Activated naive CD8-positive, alpha-beta T cell treated with anti-CD3 and anti-CD28 coated beads for 36 hours (primary cell): ENCODE measurements at places on chromosomes 16 and 17.
A peak's percentile ranks its signal among the peaks of the same experiment; 100 is the strongest.

GRCh38 chr17:27526604-27527002, 70.4 kb downstream of the KSR1 start:
- H3K27ac ChIP-seq: peak overlapping the region; percentile 31
- H3K4me3 ChIP-seq: peak overlapping the region; percentile 5
- no peaks in the 10 kb centered on the region for H3K27me3 ChIP-seq
- H3K36me3 ChIP-seq: peaks cover 18% of the 10 kb centered on the region

DNA sequence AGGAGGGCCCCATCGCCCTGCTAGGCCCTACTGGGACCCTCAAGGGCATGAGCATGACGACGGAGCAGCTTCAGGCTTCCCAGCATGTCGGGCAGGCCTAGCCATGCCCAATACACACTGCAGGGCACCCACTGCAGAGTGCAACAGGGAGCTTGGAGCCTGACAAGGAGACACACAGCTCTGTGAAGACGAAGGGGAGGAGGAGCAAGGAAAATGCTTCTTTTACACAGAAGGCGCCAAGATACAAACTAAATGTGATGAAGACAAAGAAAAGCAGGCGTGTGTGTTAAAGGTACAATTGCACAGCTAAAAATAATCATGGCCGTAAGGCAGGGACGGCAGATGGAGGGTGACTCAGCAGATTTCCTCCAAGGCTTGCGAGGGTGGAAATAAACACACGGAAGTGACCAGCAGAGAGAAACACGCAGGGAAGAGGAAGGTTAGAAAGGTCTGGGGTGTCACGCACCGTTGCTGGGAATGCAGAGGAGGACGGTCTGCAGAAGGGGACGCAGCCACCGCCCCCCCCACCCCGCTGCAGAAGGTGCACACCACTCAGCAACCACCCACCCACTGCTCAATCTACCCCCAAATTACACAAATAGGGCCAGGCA, 108.5 kb downstream of the ZNF778 start:
- H3K36me3 ChIP-seq: peaks cover 28% of the 10 kb centered on the region
- peaks cover 84% of the 10 kb centered on the region for H3K4me1 ChIP-seq
- no peaks in the 10 kb centered on the region for H3K27me3 ChIP-seq
- DNase-seq: no peak

- H3K4me1 ChIP-seq: no peaks in the 10 kb centered on the region
- DNase-seq: no peak
- no peak overlapping the region for H3K4me3 ChIP-seq
Measured at GRCh38 chr17:27904534-27905446, 11.6 kb upstream of the LYRM9 start.

DNA sequence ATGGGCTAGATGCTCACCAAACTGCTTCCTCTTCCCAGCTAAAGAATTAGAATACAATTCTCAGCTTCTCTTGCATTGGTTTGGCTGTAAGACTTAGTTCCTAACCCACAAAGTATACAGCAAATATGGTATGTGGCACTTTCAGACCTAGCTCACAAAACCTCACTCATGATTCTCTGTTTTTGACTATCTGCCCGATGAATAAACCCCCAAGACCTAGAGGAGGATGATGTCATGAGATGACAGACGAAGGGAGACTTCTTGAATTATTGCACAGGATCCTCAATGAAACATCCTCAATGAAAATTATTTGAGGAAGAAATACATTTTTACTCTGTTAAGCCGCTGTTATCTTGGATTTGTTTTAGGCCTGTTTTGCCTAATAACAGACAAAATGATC, 14.3 kb downstream of the CNOT1 start:
- no peak for DNase-seq
- peaks cover 28% of the 10 kb centered on the region for H3K4me1 ChIP-seq
- H3K36me3 ChIP-seq: peaks cover 42% of the 10 kb centered on the region
- H3K27ac ChIP-seq: peak overlapping the region; percentile 60

GRCh38 chr17:70037498-70037897, 37.5 kb upstream of the KCNJ16 start:
- no peaks in the 10 kb centered on the region for H3K4me1 ChIP-seq
- no peaks in the 10 kb centered on the region for H3K36me3 ChIP-seq
- DNase-seq: no peak
- no peak overlapping the region for H3K4me3 ChIP-seq

- no peak for DNase-seq
- no peaks in the 10 kb centered on the region for H3K27me3 ChIP-seq
- H3K4me3 ChIP-seq: peak overlapping the region; percentile 4
- H3K36me3 ChIP-seq: peaks cover 45% of the 10 kb centered on the region
Measured at GRCh38 chr17:38891441-38891840, 21.6 kb downstream of the LASP1 start.

DNA sequence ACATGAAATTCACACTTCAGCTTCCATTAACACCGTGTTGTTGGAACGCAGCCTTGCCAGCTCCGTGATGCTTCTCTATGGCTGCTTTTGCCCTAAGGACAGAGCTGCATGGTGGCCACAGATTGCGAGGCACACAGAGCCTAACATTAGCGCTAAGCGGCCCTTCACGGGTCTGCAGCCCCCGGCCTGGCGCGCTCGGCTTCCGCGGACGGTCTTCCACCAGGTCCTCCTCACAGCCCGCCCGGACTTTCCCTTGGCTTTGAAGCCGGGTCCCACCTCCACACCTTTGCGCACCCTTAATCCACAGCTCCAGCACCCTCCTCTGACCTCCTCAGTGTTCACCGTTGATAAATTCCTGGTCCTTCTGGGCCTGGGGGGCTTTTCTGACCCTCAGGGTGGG, 19.6 kb downstream of the SCGB1C2 start:
- no peak for DNase-seq
- no peak overlapping the region for H3K4me3 ChIP-seq
- no peaks in the 10 kb centered on the region for H3K4me1 ChIP-seq
- no peaks in the 10 kb centered on the region for H3K36me3 ChIP-seq

DNA sequence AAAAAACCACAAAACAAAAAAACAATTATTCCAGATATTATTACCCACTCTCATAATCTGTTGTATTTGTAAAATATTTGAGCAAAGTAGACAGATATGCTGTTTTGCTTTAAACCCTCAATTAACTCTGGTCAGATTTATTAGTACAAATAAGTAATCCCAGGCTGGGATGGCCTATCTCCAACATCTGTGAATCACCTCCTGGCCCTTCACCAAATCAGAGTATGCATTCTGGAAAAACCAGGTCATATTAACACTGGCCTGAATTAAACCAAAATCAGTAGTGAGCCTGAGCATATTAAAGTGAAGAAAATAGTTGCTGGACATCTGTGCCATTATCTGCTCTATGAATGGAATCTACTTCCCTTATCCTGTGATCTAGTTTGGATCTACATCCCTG, 41.0 kb downstream of the STAT3 start:
- H3K4me3 ChIP-seq: no peak overlapping the region
- no peaks in the 10 kb centered on the region for H3K27me3 ChIP-seq
- H3K36me3 ChIP-seq: peaks cover 53% of the 10 kb centered on the region
- H3K27ac ChIP-seq: peak overlapping the region; percentile 40
- peaks cover 45% of the 10 kb centered on the region for H3K4me1 ChIP-seq

DNA sequence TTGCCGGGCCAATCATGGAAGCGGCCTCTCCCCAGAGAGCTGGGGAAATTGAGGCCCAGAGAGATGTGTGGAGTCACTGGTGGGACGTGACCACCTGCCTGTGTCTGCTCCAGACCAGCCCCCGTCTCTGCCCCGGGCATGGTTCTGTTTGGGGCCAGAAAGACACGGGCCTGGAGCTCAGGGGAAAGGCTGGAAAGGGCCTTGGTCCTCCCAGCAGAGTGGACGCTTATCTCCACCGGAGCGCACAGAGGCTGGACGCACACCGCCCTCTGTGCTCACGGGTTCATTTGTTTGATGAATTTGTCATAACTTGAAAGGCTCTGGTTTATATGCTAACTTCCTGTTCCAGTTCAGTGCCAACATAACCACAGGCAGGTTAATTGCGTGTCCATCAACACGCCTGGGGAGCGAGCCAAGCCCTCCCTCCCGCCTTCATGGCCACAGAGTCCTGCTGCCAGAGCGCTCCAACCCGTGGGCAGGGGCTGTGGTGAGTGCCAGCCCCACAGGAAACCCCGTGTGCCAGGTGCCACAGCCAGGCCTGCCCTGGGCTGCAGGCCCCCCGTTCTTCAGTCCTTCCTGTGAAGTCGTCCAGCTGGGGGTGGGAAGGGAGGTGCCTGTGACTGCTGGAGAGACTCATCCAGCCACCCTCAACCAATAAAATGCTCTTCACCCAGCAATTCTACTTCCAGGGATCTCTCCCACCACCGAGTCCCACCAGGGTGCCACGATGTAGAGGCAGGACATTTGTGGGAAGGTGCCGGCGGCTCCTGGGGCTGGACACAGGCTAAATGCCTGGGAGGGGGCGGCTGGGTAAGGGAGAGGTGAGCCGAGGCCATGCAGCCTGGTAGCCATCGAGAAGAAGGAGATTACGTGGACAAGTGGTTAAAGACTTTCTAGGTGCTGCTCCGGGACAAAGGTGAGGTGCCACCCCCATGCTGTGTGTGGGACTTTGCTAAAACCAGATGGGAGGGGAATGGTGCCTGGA, 29.4 kb upstream of the BAHCC1 start:
- H3K36me3 ChIP-seq: no peaks in the 10 kb centered on the region
- peak overlapping the region; percentile 58 for H3K4me3 ChIP-seq
- no peak overlapping the region for H3K27ac ChIP-seq
- peaks cover 16% of the 10 kb centered on the region for H3K4me1 ChIP-seq
- peaks cover 53% of the 10 kb centered on the region for H3K27me3 ChIP-seq

GRCh38 chr16:11099672-11100205, 155.4 kb downstream of the CLEC16A start:
- no peak for DNase-seq
- H3K4me1 ChIP-seq: peaks cover 57% of the 10 kb centered on the region
- peak overlapping the region; percentile 45 for H3K27ac ChIP-seq
- H3K27me3 ChIP-seq: no peaks in the 10 kb centered on the region

DNA sequence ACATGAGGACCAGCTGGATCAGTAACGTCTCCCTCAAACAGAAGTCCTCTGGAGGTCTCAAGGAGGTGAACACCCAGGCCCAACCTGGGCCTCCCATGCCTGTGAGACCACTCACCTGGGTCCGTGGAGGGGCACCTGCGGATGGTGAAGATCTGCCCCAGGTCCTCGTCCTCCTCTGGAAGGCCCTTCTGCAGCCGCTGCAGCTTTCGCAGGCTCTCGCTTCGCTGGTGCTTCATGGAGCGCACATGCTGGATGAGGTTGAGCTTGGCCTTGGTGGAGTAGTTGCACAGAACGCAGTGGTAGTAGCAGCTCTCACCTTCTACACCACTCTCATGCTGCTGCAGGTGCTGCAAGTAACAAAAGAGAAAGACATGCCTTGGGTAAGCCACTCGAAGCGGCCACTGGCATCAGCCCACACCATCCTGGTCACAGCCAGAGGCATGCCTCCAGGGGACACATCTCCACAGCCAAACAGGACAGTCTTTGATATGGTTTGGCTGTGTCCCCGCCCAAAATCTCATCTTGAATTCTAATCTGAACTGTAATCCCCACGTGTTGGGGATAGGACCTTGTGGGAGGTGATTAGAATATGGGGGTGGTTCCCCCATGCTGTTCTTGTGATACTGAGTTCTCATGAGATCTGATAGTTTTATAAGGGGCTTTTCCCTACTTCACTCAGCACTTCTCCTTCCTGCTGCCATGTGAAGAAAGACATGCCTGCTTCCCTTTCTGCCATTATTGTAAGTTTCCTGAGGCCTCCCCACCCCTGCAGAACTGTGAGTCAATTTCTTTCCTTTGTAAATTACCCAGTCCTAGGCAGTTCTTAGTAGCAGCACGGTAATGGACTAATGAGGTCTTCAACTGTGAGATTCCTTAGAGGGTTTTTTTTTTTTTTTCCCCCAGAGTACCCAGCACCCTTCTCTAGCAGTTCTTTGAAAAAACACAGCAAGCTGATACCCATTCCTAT, 158.0 kb downstream of the ZFHX3 start:
- no peak for DNase-seq
- H3K27ac ChIP-seq: no peak overlapping the region
- no peaks in the 10 kb centered on the region for H3K36me3 ChIP-seq

DNA sequence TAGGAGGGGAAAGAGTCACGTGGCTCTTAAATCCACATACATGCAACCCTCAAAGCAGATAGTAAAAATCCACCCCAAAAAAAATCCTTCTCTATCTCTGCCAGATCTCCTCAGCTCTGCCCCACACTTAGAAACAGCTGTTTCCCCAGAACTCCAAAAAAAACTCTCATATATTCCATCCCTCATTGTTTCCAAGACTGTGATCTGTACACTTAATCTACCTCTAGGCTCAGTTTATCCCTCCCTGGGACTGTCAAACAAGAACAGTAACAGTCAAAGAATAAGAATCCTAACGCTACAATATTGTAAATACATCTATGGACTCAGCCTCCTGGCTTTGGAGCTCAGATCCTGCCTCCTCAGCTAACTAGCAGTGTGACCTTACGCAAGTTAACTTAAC, 11.6 kb downstream of the CUEDC1 start:
- peaks cover 31% of the 10 kb centered on the region for H3K27me3 ChIP-seq
- H3K4me1 ChIP-seq: peaks cover 38% of the 10 kb centered on the region
- H3K27ac ChIP-seq: no peak overlapping the region
- DNase-seq: no peak

- H3K27me3 ChIP-seq: no peaks in the 10 kb centered on the region
- no peak for DNase-seq
- no peaks in the 10 kb centered on the region for H3K4me1 ChIP-seq
- no peak overlapping the region for H3K4me3 ChIP-seq
- H3K27ac ChIP-seq: no peak overlapping the region
- no peaks in the 10 kb centered on the region for H3K36me3 ChIP-seq
Measured at GRCh38 chr17:50493744-50494143, 14.5 kb upstream of the MYCBPAP start.

DNA sequence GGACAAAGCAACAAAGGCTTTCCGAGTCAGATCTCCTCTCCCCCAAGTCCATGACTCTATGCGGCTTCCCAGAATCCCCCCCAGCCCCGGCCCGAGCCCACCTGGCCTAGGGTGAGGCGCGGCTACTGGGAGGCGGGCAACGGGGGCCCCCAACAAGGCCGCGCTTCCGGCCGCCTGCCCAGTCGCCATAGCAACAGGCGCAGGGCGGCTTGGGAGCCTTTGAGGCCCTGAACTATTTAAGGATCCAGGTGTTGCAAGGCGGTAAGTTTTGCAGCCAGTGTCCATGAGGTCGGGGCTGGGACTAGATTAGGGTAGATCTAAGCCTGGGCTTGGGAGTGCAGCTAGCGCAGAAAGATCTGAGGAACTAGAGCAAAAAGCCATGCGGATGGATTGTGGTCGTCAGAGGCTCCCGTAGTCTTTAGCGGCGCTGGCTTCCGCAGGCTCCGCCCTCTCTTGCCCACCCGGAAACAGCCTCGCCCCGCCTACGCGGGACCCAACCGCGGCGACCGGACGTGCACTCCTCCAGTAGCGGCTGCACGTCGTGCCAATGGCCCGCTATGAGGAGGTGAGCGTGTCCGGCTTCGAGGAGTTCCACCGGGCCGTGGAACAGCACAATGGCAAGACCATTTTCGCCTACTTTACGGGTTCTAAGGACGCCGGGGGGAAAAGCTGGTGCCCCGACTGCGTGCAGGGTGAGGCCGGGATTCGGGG, at the start of the genes KIAA0753 and TXNDC17:
Gene KIAA0753, minus strand, starts transcription at position 176 of the 711 bp plus-strand sequence. CDS start 5,608 bp downstream, outside the sequence.
Gene TXNDC17, plus strand, starts transcription at position 525 of the 711 bp plus-strand sequence. Its CDS starts 23 bp downstream, at position 548.
- DNase-seq: peak; percentile 96
- peaks cover 36% of the 10 kb centered on the region for H3K36me3 ChIP-seq
- H3K4me3 ChIP-seq: peak within 1 kb of the TSS; percentile 95
- peaks cover 49% of the 10 kb centered on the region for H3K4me1 ChIP-seq
- no peaks in the 10 kb centered on the region for H3K27me3 ChIP-seq

- H3K36me3 ChIP-seq: peaks cover 62% of the 10 kb centered on the region
- no peaks in the 10 kb centered on the region for H3K27me3 ChIP-seq
- H3K27ac ChIP-seq: peak overlapping the region; percentile 84
- DNase-seq: no peak
- peaks cover 56% of the 10 kb centered on the region for H3K4me1 ChIP-seq
- peak overlapping the region; percentile 58 for H3K4me3 ChIP-seq
Measured at GRCh38 chr17:47660064-47660492, 10.4 kb downstream of the KPNB1 start.

- no peak overlapping the region for H3K4me3 ChIP-seq
- no peak for DNase-seq
- no peaks in the 10 kb centered on the region for H3K36me3 ChIP-seq
- peaks cover 33% of the 10 kb centered on the region for H3K27me3 ChIP-seq
- peaks cover 18% of the 10 kb centered on the region for H3K4me1 ChIP-seq
Measured at GRCh38 chr16:85761861-85762260, 11.0 kb upstream of the C16orf74 start.
